ENCODE measurements at places on chromosomes 6 and 20.

DNA sequence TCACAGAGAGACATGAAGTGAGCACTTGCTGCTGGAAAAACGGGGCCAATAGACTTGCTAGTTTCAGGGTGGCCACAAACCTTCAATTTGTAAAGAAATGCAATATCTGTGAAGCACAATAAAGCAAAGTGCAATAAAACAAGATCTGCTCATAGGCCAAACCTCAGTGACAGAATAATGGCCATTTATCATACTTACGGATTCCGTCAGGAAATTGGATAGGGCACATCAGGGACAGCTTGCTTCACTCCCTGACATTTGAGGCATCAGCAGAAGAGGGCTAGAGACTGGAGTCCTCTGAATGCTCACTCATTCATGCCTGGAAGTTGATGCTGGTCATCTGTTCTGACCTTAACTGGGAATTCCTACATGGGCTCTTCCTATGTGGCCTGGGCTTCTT, 165.5 kb upstream of the OPRM1 start:
- no peak for DNase-seq

DNA sequence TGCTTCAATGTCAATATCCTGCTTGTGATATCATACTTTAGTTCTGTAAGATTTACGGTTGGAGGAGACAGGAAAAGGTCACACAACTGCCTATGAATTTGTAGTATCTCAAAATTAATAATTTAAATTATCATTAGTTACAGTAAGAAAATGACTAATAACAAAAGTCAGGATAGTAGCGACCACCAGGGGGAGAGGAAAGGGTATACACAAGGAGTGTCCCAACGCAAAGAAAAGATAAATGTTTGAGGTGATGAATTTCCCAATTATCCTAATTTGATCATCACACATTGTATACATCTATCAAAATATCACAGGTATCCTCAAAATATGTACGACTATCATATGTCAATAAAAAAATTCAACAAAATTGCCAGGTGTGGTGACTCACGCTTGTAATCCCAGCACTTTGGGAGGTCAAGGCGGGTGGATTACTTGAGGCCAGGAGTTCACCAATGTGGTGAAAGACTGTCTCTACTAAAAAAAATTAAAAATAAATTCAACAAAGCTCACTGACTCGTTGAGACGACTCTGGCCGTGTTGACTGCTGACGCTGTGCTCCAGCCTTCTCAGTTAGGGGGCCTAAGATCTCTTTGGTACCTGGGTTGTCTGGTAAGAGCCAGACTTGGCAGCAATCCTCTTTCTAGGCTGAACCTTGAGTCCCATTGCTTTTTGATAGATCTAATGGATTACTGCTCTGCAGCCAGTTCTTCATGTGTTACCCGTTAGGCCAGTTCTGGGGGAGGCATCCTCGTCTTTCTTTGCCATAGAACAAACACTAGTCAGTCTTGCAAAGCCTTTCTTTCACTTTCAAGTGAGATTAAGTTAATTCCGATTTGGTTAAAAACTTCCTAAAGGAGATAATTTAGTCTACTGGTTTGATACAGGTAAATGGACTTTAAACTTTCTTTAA, 9.0 kb upstream of the OVOL2 start:
- DNase-seq, result no peak

GRCh38 chr6:81774542-81774941, 22.1 kb upstream of the TENT5A start:
- no peak for DNase-seq

DNA sequence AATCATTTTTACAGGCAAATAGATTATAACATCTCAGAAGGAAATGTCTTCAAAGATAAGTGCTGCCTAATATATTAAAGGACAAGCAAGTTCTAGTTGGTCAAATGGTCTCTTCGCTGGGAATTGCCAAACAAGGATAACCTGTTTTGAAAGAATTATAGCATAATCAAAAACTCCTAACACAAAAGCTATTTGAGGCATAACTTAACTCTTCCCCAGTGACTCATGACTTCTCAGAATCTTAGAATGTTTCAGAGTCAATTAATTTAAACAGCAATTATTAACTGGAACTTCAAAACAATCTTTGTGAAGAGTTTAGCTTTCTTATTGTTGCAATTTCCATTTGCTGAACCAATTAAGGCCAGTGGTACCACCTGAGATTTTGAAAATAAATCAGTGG, 126.6 kb downstream of the MTFR2 start:
- no peak for DNase-seq

GRCh38 chr6:138673346-138674014, 100.1 kb upstream of the CCDC28A start:
- no peak for DNase-seq

GRCh38 chr6:89122625-89123024, 4.8 kb upstream of the SRSF12 start:
- no peak for DNase-seq

All from bone marrow (tissue), 2 donors.